ENCODE measurements at places on chromosomes 12 and 14. TPM values are rescaled to one million over a fixed set of nuclear protein-coding genes. Genes with fewer than 3 reads are reported as not detected.

TAS2R8 gene
- not detected for polyA plus RNA-seq

POTEG gene
- not detected for polyA plus RNA-seq

MSRB3 gene
- polyA plus RNA-seq = 8.8 TPM

PRIMA1 gene
- 0.21 TPM for polyA plus RNA-seq

NAV3 gene
- 5.9 TPM for polyA plus RNA-seq
